NCI-H1105 treated with DMSO at 0.1 percent for 48 hours (cell line): ENCODE measurements at places on chromosomes 2 and 18.

DNA sequence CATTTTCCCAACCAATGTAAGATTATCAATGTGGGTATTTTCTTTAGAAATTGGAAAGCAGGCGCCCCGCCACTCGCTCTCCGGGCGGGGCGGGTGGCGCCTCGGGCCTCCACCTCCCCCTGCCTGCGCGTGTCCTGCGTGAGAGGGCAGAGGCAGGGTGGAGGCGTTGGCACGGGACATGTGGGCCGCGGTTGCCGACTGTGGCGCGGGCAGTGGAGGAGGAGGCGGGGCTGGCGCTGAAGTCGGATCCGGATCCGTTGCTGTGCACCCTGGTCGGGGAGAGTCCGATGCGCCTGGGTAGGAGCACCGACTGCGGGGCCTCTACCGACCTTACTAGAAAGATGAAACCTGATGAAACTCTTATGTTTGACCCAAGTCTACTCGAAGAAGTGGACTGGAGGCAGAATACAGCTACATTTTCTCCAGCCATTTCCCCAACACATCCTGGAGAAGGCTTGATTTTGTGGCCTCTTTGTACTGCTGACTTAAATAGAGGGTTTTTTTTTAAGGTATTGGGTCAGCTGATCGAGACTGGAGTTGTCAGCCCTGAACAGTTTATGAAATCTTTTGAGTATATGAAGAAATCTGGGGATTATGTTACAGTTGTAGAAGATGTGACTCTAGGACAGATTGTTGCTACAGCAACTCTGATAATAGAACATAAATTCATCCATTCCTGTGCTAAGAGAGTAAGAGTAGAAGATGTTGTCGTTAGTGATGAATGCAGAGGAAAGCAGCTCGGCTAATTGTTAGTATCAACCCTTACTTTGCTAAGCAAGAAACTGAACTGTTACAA lies 37.9 kb downstream of the PMS1 start:
- DNase-seq, result no peak

GRCh38 chr2:172248785-172249187 lies 146.1 kb upstream of the DLX2 start:
- DNase-seq, result no peak

GRCh38 chr2:145284551-145284950 lies 764.6 kb upstream of the ZEB2 start:
- no peak for DNase-seq

DNA sequence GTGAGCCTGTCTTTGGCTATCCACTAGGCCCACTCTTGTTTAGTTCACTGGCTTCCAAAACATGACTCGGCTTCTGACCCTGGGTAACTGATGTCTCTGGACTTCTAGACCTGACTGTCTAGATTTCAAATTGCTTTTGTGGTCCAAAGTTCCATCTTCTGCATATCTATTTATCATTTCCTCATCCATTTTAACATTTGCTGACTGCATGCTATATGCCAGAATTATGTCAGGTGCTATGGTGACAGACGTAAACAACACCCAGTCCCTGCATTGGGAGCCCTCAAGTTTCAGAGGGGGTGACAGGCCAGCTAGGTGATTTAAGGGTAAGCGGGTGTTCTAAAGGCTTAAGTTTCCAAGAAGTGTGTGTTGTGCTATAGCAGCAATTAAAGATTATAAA lies 140.9 kb downstream of the PIEZO2 start:
- DNase-seq, result no peak

DNA sequence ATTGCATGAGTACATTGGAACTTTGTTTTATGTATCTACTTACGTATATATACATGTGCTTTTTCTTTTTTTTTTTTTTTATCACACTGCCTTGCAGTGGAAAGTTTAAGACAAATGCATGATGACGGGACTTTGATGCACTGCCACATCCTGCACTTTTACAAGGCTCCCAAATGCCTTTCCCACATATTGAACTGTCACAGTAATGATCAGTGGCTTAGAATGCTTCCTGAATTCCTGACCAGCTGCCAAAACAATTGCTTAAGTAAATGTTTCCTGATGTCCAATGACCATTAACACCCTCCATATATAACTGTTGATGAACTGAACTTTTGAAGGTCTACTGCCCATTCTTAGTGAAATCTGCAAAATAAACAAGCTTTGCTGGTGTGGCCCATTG lies 60.2 kb downstream of the LYPD6B start:
- no peak for DNase-seq

- peak; percentile 57 for DNase-seq
Observed at GRCh38 chr18:49813069-49813318, 339 bp downstream of the ACAA2 start.
